ENCODE measurements at places on chromosomes 7 and 10. TPM values are rescaled to one million over a fixed set of nuclear protein-coding genes. Genes with fewer than 3 reads are reported as not detected.

FLNC gene
- 0.03 TPM for total RNA-seq

THSD7A gene
- total RNA-seq = not detected

ACSM6 gene
- total RNA-seq = not detected

PDE6C gene
- not detected for total RNA-seq

LLCFC1 gene
- total RNA-seq = not detected

GPR158 gene
- not detected for total RNA-seq

NEUROG3 gene
- not detected for total RNA-seq

CH25H gene
- 0.54 TPM for total RNA-seq

- no peak for DNase-seq
Observed at GRCh38 chr10:63644418-63645142, 123.4 kb downstream of the REEP3 start.

DNA sequence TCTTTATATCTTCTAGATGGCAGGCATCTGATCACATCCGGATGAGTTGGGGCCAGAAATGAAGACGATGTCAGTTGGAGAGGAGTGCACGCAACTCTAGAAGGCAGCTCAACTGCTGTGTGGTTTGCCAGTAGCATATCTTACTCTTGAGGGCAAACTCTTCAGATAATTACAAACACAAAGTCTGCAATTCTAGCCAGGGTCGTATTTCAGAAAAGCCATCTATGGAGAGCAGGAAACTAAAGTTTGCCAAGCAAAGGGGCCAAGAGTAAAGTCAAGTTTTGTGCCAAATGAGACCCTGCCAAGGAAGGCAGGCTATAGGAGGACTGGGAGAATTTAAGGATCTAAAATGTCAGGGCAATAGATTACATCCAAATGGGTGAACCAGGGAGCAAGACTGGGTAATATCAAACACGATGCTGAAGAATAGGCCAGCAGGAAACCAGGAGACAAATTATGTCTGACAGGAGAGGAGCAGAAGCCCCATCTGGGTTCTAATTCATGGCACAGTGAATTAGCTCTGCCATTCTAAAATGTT lies 312.5 kb upstream of the SEMA3C start:
- no peak for DNase-seq

DNA sequence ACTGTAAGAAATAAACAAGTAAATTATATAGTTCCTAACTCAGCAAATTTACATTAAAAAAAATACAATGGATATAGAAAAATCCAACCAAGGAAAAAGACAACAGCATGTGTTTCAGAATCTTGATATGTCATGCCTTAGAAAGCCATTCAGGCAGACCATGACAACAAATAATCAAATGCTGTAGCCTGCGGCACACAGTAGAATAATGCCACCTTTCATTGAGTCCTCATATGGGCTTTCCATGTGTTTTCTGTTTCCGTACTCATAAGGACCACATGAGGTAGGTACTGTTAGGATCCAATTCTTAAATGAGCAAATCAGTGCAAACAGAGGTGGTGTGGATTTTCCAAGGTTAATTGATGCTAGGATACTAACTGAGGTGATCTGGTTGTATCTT lies 138.6 kb downstream of the CUBN start:
- DNase-seq = no peak

GRCh38 chr7:26492816-26493215 lies 201.2 kb downstream of the SNX10 start:
- no peak for DNase-seq

DNA sequence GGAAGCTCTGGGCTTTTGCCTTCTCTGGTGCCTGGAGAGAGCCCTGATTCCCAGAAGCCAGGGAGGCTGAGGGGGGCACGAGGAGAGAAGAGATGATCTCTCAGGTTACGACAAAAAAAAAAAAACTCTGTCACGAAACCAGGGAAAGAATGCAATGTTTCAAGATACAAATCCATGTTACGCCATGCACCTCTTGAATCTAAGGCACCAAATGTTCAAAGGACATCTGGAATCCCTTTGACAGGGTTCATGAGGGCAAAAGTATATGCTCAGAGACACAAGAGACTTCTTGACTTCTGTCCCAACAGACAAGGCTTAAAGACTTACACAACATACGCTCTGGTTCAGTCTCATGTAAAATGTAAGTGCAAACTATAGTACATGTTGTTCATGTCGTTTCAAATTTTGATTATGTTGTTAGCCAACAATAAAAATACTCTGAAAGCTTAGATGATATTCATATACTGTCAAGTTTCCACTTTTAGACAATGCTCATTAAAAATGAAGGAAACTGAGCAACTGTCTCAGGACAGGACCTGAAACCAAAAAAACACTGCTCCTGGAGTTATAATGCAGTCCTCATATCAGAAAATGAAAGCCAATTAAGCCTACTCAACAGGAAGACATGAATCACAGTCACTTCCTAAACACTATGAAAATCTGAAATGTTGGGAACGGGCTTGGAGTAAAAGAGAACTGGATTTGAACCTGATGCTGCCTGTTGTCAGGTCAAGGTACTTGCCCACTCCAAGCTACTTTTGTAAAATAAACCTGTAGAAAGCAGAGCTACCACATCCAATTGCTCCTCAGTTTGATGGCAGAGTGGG lies 72.3 kb downstream of the CHCHD3 start:
- no peak for DNase-seq

GRCh38 chr7:116591202-116592040 lies 66.6 kb downstream of the CAV1 start:
- DNase-seq = no peak

DNA sequence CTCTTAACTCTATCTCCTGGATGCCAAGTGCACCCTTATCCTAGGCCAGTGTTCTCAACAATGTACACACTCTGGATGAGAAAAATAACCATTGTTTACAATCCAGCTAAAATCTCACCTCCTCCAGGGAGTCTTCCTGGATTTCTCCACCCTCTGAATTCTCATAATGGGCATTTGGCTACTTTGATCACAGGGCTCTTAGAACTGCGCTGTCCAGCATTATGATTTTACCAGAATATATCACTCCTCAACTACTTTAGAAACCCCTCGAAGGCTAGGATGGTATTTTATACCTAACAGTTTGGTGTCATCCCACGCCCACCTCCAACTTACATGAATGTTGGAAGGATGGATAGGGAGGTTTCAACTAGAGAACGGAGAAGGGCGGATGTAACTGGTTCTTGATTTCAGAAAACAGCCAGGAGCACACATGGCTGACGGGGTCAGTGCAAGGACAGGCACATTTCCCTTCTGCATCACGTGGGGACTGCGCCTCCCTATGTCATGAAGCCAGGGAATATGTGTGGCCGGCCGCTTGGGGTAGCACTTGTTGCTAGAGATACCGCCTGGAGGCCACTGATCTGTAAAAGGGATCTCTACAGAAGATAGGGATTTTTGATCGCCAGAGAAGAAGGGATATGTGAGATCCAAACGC lies 1.2 kb upstream of the ATP6V0E2 start:
- no peak for DNase-seq

GRCh38 chr10:35219891-35220890 lies 93.5 kb downstream of the CREM start:
- no peak for DNase-seq

- DNase-seq = no peak
Observed at GRCh38 chr10:43160921-43161255, 22.6 kb downstream of the CSGALNACT2 start.

- DNase-seq = no peak
Observed at GRCh38 chr10:34506786-34507185, 308.3 kb downstream of the PARD3 start.

Data from CD8-positive, alpha-beta T cell (primary cell).